ENCODE measurements at places on chromosomes 1 and 21.

GRCh38 chr21:38798481-38798882 lies 7.2 kb upstream of the ETS2 start:
- peak; percentile 49 for ATAC-seq

DNA sequence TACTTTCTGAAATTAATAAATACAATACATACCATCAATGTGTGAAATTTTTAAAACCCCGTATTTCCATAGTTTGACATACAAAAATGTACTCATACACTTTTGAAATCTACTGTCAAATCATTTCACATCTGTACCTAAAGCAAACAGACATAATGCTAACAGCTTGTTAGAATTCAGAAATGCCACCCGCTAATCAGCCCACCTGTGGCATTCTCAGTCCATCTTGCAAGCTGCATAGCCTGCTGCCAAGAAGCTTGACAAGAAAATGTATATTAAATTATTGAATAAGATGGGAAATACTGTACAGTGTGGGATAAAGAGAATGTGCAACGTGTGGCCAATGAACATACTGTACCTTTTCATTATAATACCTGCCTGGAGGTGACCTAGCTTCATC lies 55.1 kb downstream of the ZBTB18 start:
- ATAC-seq = no peak

- no peak for ATAC-seq
These were observed 228.2 kb upstream of the USP24 start for GRCh38 chr1:55443175-55443915.

GRCh38 chr1:151814971-151815545 lies 9.8 kb upstream of the LINGO4 start:
- no peak for ATAC-seq

DNA sequence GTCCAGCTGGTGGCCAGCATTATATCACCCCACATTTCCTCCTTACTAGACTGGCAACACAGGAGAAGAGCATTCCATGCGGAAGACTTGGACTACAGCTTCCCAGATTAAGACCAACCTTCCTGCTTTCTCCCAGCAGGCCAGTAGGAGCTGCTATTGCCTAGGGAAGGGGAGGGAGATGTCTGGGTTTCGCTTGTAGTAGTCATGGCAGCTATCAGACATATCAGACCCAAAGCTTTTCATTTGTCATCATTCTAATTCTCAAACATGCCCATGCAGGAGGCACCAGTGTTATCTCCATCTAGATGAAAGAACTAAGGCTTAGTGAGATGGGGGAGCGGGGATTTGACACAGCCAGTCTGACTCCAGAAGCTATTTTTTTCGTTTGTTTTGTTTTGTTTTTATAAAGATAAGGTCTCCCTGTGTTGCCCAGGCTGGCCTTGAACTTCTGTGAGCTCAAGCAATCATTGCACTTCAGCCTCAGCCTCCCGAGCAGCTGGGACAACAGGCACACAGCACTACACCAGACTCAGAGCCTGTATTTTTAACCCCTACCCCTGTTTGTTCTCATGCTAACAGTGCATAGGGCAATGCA lies 4.5 kb downstream of the PLA2G2A start:
- peak; percentile 41 for ATAC-seq

DNA sequence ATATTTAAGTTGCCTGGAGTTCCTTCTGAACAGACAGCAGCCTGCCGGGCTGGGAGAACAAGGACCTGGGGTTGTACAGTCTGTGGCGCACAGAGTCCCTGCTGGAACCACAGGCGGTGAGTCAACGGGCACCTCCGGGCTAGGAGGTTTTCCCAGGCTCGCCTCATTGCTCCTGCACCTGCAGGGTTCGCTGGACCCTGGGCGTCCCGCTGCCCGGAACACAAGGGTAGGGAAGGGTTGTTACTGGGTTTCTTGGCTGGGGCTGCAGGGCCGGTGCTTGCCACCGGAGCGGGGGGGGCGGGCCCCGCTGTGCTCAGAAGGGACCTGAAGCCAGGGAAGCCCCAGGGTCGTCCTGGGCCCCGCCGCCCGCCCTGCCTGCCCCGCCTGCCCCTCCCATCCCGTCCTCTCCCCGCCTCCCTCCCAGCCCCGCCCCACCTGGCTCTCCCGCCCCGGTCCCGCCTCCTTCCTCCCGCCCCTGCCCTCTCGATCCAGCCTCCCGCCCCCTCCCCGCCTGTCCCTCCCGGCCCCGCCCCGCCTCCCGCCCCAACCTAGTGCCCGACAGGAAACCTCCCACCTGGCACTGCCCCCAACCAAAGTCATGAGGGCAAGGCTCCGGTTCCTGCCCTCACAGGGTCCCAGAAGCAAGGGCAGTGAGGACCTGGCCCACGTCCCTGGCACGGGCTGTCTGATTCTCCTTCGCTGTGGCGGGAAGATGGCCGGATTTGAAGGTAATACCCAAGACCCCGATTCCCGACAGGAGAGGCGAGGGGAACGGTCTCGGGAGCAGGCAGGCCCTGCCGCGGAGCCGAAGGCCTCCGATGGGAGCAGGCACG lies 6.8 kb downstream of the JMJD4 start:
- ATAC-seq = peak; percentile 59

DNA sequence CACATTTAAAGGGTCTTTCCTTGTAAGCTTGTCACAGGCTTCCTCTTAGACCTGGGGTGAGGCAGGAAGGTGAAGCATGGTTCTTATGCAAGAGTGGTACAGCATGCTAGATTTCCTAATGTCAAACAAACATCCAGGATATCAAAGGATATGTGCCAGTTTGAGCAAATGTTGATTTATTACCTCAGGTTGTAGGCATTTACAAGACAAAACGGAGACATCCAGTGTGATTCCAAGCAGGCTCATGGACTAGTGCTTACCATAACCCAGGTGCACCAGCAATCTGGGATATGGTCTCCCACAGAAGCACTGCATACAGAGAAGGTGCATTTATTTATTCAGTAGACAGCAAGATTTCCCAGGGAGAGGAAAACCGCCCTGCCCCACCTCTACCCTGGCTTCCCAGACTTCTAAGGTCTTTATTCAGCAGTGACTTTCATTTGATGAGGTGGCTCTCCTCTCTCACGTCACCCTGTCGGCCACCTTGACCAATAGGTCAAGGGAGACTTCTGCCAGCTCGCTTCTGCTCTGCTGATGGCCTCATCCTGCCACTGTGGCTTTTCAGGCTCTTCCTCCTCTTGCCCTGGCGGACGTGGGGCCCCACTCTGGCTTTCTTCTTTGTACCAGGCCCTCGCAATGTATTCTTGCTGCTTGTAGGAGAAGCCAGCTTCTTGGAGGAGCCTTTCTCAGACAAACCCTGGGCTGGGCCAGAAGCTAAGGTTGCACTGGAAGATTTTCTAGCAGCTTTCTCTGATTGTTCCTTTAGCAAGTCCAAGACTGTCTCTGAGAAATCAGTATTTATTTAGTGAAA lies 25.6 kb downstream of the HHIPL2 start:
- no peak for ATAC-seq

- no peak for ATAC-seq
These were observed 163.3 kb downstream of the SLC35F3 start for GRCh38 chr1:234067581-234068337.

- ATAC-seq = no peak
These were observed 17.2 kb downstream of the UBE2Q1 start for GRCh38 chr1:154541231-154541630.

GRCh38 chr21:41369105-41369919 lies 7.5 kb downstream of the MX2 start:
- peak; percentile 63 for ATAC-seq

- ATAC-seq = peak; percentile 25
These were observed 67.3 kb upstream of the AKT3 start for GRCh38 chr1:243917177-243917862.

DNA sequence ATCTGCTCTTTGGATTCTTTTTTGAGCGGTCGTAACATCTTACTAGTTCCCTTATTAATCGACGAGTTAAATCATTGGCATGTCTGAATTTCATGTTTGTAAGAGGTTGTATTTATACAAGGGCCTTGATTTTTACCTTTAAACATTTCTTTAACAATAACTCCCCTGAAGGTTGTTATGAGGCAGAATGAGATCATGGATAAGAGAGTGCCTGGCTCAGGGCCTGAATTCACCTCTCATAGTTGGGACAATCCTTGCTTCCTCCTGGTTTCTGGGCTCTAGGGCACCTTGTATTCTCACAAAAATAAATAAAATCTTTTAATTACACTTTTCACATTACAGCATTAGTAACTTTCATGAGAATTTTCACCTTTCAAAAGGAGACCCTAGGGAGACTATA lies 55.4 kb downstream of the MDM4 start:
- no peak for ATAC-seq

DNA sequence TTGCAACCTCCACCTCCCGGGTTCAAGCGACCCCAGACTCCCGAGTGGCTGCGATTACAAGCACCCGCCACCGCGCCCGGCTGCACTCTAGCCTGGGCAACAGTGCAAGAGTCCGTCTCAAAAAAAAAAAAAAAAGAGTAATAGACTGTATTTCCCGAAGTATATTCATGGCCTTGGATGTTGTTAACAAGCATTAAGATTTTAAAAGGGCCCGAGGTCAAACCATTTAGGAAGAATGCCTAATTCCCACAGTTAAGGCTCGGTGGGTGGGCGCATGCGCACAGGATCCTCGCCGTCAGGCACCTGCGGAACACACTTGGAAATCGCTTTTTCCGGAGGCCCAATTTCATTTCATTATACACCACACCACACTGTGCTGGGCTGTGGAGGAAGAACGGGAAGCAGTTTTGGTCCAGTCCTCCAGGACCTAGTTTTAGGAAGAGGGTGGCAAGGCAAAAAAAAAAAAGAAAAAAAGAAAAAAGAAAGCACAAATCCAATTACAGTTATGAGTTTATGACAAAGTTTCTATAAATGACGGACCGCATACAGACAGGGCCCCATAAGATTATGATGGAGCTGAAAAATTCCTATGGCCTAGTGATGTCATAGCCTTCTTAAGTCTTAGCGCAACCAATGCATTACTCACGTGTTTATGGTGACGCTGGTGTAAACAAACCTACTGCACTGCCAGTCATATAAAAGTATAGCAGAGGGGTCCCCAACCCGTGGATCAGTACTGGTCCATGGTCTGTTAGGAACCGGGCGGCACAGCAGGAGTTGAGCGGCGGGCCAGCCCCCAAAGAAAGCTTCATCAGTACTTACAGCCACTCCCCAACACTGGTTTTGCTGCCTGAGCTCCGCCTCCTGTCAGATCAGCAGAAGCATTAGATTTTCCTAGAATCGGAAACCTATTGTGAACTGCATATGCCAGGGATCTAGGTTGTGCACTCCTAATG lies 38.2 kb downstream of the H3-3A start:
- ATAC-seq = peak; percentile 51

DNA sequence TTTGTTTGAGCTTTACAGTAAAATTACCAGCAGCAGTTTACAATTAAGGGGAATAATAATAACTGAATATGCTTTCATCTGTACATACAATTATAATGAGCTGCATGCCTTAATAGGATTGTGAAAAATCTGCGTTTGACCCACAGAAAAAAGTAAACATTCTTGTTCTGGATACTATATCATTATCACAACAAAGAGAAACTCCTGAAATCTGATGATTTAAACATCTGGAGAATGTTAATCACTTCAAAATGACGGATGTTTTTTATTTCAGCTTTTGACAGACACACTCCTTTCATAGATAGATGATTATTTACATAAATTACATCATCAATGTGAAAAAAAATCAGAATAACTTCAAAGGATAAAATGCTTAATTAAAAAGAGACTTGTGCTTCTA lies 58.5 kb downstream of the TYW3 start:
- no peak for ATAC-seq

Measured in activated CD4-positive, CD25-positive, alpha-beta regulatory T cell treated with anti-CD3 and anti-CD28 coated beads, Interleukin-2, amount 50 U/mL, for 24 hours (primary cell).